ENCODE measurements at places on chromosomes 6 and 20. TPM values are rescaled to one million over a fixed set of nuclear protein-coding genes. Genes with fewer than 3 reads are reported as not detected.
A peak's percentile ranks its signal among the peaks of the same experiment; 100 is the strongest.

DNA sequence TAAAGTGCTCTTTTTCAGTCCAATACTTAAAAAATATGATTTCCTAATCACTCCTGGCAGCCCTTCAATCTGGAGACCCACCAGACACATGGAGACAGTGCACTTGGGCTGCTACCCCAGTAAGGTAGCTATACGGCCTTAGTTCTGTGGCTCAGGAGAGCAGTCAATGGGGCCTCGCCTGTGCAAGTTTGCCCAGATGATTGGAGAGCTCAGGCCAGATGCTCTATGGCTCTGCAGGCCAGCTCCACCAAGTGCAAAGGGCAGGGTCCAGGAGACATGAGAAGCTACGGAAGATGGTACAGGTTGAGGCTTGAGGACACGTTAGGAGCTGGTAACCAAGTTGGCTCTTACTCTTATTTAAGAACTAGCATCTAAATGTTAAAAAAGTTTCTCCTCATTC lies 30.7 kb downstream of the STK38 start:
- DNase-seq = no peak

DNA sequence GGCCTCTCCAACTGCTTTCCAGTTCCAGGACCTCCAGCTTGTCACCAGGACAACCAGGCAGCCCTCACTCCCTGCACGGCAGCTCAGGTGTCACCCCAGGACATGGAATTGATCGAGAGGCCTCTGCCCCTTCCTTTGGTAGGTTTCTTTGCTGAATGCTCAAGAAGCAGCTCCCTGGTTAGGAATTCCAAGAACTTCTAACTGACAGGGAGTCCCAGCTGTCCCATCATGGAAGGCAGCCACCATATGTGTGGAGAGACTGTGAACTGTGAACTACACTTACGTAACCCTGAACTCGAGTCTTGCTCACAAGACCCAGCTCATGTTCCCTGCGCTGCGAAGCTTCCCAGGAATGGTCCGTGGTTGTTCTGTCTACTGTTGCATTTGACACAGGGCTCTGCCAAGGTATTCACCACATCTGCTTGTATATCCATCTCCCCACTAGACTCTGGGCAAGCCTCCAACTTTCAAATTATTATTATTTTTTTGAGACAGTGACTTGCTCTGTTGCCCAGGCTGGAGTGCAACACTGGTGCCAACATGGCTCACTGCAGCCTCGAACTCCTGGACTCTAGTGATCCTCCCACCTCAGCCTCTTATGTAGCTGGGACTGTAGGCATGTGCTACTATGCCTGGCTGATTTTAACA lies 35.7 kb downstream of the MGME1 start:
- DNase-seq = no peak

DNA sequence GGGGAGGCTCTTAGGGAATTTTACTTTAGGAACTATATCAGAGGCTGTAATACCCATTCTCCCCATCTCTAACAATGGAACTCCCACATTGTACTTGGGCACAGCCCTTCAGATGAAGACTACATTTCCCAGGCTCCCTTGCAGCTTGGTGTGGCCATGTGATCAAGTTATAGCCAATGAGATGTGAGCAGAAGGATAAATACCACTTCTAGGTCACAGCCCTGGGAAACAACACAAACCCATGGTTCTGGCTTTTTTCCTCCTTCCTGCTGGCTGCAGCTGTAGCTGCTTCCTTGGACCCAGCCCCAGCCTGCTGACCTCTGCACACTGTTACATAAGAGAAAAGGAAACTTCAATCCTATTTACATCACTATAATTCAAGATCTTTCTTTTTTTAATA lies 445.9 kb upstream of the JARID2 start:
- DNase-seq = peak; percentile 82

The C20orf141 gene
- total RNA-seq = not detected

- DNase-seq = peak; percentile 85
Observed at GRCh38 chr6:24822696-24823095, 24.0 kb upstream of the ARMH2 start.

- DNase-seq = no peak
Observed at GRCh38 chr20:61449057-61449609, 197.1 kb downstream of the CDH4 start.

DNA sequence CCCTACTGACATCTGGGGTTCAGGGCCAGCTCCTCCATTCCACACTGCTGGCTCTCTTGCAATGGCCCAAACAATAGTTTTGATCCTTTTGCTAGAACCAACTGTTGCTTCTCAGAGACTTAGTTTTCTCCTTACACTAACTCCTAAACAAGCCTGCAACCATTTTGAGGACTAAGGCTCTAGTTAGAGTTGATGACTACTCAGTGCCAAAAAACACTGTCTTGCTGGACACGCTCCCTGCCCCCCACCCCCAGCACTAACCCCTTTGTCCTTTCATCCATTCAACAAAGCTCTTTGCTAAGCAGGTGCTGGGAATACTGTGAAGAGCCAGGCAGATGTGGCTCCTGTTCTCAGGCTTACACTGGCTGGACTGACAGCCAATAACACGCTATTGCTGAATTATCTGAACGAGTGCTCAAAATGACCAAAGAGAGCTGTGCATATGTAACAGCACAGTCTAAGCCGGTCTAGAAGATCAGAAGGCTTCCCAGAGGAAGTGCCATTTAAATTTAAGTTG lies 17.6 kb downstream of the GCLC start:
- DNase-seq = no peak

The CST4 gene
- total RNA-seq = not detected

DNA sequence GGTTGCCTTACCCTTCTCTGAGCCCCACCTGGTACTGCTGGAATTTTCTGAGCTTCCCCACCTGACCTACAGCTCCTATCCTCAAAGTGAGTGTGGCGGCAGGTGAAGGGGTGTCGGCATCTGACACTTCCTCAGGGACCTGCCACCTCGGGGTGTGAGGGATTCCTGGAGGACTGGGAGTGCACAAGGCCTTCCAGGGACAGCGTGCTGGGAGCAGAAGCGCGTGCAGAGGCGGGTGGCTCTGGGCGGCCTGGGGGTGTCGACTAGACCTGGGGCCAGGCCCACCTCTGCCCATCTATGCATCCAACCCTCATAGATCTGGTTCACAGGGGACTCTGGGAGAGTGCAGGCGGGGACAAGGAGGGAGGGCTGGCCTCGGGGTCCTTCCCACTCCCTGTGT lies 7.8 kb downstream of the DLGAP4 start:
- no peak for DNase-seq

- no peak for DNase-seq
Observed at GRCh38 chr6:92176666-92177065, 1242.7 kb downstream of the EPHA7 start.

DNA sequence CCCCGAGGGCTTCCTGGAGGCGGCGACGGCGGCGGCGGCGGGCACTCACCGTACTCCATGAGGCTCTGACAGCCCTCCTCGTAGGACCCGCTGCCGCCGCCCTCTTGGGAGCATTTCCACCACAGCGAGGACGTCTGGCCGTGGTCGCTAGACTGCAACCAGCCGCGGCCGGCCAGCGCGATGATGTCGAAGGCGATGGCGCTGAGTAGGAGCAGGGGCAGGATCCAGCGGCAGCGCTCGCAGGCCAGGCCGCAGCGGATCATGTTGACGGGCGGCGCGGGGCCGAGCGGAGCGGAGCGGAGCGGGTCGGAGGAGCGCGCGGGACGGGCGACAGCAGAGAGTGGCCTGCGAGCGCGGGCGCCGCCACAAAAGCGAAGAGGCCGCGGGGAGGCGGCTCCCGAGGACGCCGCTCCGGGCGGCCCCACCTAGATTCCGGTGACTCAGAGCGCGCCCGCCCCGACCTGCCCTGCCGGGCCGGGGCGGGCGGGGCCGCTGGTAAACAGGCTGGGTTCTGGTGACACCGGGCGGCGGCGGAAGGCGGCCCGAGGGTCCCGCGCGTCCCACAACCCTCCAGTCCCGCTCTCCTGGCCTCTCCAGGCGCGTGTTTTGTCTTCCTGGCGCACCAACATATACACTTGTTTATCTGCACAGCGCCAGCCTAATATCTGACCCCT lies at the start of gene PERP:
TSS of gene PERP (minus strand) at position 342 of the 674 bp plus-strand sequence. CDS start at position 263, 79 bp downstream.
- peak; percentile 78 for DNase-seq

The GINS1 gene
- total RNA-seq = 31.5 TPM

- DNase-seq = no peak
Observed at GRCh38 chr6:70415660-70416059, 2.4 kb downstream of the FAM135A start.

DNA sequence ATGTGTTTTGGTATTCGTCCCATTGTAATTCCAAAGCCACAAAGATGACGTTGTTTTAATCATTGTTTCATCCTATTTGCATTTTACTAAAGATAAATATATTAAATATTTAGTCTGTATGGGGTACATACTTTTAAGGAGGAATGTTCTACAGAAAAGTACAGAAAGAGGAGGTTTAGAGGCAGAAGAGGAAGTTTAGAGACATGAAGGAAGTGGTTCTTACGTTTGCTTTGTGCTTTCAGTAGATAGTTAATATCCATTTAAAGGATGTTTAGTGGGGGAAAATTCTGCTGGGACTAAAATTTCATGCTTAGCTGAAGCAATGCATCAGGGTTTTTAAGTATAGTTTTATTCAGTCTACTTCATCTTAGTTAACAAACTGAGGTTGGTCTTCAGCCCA lies 116.6 kb downstream of the CRYBG1 start:
- DNase-seq = no peak

- peak; percentile 16 for DNase-seq
Observed at GRCh38 chr6:110430236-110430635, 14.9 kb upstream of the DDO start.

- DNase-seq = no peak
Observed at GRCh38 chr20:61864481-61864880, 201.2 kb downstream of the TAF4 start.

GRCh38 chr6:4460586-4461475 lies 315.4 kb upstream of the CDYL start:
- DNase-seq = no peak

GRCh38 chr6:168097221-168097620 lies 18.2 kb upstream of the FRMD1 start:
- DNase-seq = no peak

The RBM24 gene
- 24.1 TPM for total RNA-seq

- no peak for DNase-seq
Observed at GRCh38 chr20:3032624-3033023, 10.8 kb upstream of the GNRH2 start.

DNA sequence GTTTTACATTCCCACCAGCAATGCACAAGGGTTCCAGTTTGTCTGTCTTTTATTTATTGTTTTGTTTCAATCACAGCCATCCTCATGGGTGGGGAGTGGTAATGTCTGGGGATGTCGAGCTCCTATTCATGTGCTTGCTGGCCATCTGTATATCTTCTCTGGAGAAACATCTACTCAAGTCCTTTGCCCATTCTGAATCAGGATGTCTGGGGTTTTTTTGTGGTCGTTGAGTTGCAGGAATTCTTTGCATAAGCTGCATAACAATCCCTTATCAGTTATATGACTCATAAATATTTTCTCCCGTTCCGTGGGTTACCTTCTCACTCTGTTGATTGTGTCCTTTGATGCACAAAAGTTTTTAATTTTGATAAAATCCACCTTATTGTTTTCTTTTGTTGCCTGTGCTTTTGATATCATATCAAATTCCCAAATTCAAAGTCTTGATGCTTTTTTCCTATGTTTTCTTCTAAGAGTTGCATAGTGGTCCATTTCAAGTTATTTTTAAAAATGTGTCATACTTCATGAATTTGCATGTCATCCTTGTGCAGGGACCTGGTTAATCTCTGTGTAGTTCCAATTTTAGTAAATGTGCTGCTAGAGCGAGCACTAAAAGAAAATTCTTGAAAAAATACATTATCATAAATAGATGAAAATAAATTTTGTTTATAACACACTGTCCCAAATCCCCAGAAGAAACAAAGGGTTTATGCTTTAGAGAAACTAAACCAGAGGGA lies 54.9 kb upstream of the PDE10A start:
- peak; percentile 50 for DNase-seq

- peak; percentile 97 for DNase-seq
Observed at GRCh38 chr20:54134445-54135220, 39.2 kb downstream of the CYP24A1 start.

- DNase-seq = peak; percentile 81
Observed at GRCh38 chr6:6007366-6008088, 802 bp upstream of the NRN1 start.

The RSPO3 gene
- total RNA-seq = 0.42 TPM

The C20orf202 gene
- not detected for total RNA-seq

- DNase-seq = peak; percentile 79
Observed at GRCh38 chr20:45987108-45987780, 15.2 kb upstream of the ZNF335 start.

DNA sequence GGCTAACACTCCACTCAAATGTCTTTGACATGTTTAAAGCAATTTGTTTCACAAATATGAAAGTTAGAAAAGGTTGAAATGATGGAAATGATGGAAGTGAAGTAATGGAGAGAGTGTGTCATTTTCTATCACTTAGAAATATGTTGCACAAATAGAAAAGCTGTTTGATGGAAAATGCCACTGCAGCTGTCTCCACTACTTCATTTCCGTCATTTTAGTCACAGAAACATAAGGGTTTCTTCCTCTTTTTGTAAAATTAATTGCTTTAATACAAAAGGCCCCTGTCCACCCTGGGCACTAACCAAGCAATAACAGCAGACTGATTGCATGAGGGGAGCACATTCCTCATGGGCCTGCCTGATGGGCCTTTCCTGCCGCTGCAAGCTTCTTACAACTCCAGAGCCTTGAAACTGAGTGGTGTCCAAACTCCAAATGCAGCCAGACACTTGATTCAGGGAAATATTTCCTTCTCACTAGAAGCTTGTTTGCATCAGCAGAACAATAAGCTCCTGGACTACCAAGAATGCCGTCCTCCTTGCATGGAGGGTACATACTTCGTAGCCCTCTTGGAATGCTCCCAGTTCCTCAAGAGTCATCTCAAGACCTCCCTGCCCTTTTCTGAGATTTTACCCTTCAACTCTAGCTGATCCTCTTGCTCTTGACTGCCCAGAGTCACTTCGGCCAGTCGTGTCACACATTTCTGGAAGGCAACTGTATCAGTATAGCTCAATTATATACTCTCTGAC lies 36.1 kb downstream of the F13A1 start:
- no peak for DNase-seq

The PGBD1 gene
- 10.5 TPM for total RNA-seq

DNA sequence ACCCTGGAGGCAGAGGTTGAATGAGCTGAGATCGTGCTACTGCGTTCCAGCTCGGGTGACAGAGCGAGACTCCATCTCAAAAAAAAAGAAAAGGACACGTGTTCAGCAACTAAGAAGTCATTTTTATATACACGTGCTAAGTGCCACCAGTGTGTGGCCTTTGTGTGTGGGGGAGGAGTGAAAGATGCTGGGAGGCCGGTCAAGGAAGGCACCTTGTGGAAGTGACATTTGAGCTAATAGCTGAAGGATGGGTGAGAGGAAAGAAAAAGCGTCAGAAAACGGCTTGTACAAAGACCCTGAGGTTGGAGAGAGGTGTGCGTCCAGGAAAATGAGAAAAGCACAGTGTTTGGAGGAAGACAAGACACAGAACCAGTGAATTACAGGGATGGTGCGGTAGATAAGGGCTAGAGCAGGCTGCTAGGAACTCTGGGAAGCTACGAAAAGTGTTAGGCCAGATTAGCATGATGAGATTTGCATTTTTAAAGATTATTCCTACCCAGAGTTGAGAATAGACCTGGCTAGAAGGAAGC lies 11.6 kb downstream of the RREB1 start:
- no peak for DNase-seq

- DNase-seq = peak; percentile 40
Observed at GRCh38 chr6:117561128-117561527, 41.2 kb downstream of the GOPC start.

- DNase-seq = no peak
Observed at GRCh38 chr20:54076259-54076658, 5.9 kb upstream of the BCAS1 start.

Data from M059J (cell line).